T-helper 1 cell (primary cell): ENCODE measurements at places on chromosomes 7 and 10.

DNA sequence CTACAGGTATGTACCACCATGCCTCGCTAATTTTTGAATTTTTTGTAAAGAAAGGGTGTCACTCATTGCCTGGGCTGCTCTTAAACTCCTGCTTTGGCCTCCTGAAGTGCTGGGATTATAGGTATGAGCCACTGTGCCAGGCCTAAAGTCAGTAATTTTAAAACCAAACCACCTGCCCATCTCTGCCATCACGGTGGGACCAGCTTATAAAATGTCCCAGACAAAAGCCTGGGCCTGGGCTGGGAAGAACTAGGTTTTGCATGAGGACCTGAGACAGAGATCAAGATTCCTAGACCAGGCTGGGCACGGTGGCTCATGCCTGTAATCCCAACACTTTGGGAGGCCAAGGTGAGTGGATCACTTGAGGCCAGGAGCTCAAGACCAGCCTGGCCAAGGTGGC lies 395.6 kb downstream of the CALN1 start:
- no peak for DNase-seq

DNA sequence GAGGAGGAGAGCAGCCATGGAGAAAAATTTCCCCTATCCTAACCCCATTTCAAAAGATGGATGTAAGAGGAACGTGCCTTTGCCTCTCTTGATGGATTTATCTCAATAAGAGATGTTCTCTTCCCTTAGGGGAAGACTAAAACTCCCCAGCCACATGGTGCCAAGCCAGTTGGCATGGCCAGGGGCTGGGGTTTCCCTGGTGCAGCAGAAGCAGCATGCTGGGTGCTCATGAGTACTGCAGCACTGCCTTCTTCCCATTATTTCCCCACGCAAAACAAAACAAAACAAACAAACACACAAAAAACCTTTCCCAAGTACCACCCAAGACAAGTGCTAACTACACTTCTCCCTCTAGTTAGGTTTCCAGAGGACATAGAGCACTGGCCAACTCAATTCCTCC lies 97.2 kb downstream of the DOCK4 start:
- DNase-seq = no peak

GRCh38 chr10:123367195-123367594 lies 213.0 kb downstream of the BUB3 start:
- no peak for DNase-seq

DNA sequence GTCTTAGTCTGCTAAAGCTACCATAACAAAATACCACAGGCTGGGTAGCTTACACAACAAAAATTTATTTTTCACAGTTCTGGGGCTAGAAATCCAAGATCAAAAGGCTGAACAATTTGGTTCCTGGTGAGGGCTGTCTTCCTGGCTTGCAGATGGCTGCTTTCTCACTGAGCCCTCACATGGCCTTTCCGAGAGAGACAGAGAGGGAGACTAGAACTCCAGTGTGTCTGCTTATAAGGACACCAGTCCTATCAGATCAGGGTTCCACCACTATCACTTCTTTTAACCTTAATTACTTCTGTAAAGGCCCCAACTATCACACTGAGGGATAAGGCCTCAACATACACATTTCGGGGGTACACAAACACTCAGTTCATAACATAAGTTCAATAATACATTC lies 527.4 kb upstream of the VSTM2A start:
- no peak for DNase-seq

DNA sequence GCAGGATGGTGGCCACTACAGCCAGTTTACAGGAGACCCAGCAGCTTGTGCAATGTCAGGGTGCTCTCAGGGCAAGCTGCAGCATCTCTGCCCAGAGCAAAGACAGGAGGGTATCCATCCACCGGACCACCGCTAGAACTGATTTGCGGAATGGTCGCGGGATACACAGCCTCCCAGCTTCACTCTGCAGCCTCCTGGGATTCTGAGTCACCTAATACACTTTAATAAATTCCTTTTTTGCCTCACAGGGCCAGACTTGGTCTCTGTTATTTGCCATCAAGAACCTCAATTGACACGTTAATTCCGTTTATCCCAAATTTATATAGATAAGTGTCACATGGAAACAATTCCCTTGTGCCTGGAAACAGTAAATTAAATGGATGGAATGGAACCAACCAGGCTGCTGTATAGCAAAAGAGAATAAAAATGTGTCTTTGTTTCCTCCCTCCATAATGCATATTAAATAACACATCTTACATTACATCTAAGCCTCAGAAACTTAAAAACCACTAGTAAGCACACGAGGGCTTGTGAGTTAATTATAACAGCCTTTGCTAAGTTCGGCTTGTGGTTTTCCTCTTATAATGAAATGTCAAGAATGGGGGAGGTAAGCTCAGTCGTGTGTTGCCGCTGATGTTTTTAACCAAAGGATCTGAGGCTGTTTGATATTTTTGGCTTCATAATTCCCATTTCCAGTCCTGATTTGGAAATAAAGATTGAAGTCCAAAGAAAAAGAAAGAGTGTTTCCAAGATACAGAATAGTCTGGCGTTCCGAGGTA lies 52.1 kb downstream of the ADRB1 start:
- no peak for DNase-seq

GRCh38 chr7:5445981-5446594 lies 22.5 kb upstream of the TNRC18 start:
- DNase-seq = no peak
